Suppressor macrophage treated with lipopolysaccharide for 1 hour (primary cell): ENCODE measurements at places on chromosomes 12 and 14.
A peak's percentile ranks its signal among the peaks of the same experiment; 100 is the strongest.

GRCh38 chr14:82811246-82811645 lies 1277.6 kb upstream of the SEL1L start:
- DNase-seq: no peak

DNA sequence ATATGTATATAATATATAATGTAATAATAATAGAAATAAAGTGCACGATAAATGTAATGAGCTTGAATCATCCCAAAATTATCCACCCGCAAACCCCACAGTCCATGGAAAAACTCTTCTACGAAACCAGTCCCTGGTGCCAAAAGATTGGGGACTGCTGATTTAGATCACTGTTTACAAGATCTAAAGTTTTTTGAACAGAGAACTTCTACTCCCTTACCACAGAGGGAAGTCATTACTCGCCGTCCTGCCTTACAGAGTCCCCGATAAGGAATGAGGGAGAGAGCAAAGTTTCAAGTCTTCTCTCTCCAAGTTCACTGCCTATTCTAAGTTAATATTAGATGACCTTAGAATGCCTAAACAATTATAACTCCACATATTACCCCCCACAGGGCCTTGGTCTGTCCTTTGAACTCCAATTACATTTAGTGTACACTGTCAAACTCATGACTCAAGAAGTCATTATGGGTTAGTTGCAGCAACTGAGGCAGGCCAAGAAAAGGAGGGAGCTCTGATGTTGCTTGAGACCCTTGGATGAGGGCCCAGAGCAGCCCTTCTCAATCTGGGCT lies 21.8 kb upstream of the DHRS4 start:
- no peak for DNase-seq

DNA sequence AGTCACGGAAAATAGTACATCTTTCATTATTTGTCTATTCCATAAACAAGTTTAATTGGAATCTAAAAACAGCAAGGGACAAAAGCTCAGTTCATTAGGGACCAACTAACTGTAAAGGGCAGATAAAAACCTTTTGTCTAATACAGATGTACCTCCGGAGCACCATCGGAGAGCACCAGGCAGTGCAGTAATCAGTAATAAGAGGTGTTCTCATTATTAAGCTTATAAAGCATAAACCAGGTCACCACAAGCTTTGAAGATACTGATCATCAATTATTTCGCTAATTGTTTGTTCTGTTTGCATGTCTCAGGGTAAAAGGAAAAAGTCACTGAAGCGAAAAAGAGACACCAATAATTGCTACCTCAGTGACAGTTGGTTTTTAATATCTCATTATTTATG lies 207.3 kb upstream of the PRKD1 start:
- DNase-seq: no peak

GRCh38 chr14:50397390-50398188 lies 908 bp upstream of the CDKL1 start:
- peak; percentile 75 for DNase-seq

DNA sequence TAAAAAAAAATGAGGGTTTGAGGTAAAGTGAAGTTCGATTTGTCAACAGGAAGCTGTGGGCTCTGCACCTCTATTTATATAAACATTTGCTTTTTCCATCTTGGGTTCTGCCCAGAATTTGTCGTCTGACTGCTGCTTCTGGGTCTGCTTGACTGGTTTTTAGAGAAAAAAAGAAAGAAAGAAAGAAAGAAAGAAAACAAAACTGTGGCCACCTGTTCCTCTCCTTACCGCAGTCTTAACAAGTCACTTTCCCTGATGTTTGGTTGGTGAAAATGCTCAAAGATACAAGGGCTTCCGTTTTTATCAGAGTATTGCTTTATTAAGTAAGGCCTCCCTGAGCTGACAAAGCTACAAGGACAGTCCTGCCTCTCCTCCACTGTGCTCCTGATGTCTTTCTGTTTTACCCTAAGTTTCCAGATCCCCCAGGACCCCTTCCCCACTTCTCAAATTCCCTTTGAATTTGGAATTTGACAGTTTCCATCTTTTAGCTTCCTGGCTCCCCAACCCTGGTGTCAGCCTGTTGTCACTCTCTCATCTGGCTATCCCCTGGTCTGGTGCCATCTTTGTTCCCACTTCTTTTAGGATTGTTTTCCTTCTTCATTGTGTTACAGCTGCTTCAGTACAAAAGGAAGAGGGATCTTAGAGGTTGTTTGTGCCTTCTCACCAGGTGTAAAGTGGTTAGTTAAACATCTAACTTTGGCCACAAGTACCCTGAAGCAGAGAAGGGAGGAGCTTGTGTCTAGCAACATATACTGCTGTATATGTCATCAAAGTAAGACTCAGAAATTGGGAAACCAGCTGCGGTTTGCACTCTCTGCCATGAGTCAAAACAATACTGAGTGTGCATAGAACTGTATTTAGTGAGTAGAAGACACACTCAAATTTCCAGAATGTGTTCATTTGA lies 18.0 kb downstream of the MFAP5 start:
- peak; percentile 62 for DNase-seq
